Inflammatory macrophage (primary cell): ENCODE measurements at places on chromosomes 1 and 21.

GRCh38 chr21:38956007-38956406 is 150.3 kb downstream of the ETS2 start:
- peak; percentile 15 for DNase-seq

- peak; percentile 61 for DNase-seq
These were observed at the start of gene IGSF8 for GRCh38 chr1:160097911-160098851. IGSF8 (minus strand) TSS chr1:160098619; CDS start chr1:160098472, 147 bp downstream.

- no peak for DNase-seq
These were observed 605.8 kb downstream of the PTPRU start for GRCh38 chr1:29842130-29842529.

DNA sequence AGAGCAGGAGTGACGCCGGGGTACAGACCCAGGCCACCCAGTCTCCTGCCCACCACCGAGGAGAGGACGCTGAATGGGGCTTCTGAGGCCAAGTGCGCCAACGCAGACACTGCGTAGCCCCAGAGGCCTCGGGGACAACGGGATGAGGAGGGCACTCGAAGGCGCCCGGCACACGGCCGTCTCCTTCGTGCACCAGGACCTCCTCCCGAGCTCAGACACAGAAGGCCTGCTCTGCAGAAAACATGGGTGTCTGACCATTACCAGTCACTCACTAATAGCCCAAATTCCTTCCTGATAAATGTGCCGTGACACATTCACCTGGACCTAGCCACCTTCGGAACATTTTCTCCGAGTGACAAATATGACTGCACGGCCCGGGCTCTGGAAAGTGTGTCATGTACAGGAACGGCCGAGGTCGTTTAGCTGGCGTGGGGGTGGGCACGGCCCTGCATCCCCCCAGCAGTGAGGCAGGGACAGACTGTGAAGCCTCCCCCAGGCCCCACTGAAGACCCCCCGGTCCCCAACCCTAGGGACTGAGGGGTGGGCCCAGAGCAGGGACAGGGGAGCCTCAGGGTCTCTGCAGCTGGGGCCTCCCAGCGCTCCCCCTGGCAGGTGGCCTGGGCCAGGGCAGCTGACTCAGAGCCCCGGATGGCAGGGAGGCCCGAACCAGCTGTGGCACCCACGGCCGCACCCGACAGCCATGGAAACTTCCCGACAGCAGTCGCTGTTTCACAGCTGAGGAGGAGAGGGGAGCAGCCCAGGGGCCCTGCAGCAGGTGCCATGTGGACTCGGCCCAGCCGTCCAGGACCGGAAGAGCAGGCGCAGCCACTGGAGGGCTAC is 16.7 kb upstream of the COL6A2 start:
- DNase-seq = no peak

- no peak for DNase-seq
These were observed 4.3 kb downstream of the OLIG2 start for GRCh38 chr21:33029975-33030461.

DNA sequence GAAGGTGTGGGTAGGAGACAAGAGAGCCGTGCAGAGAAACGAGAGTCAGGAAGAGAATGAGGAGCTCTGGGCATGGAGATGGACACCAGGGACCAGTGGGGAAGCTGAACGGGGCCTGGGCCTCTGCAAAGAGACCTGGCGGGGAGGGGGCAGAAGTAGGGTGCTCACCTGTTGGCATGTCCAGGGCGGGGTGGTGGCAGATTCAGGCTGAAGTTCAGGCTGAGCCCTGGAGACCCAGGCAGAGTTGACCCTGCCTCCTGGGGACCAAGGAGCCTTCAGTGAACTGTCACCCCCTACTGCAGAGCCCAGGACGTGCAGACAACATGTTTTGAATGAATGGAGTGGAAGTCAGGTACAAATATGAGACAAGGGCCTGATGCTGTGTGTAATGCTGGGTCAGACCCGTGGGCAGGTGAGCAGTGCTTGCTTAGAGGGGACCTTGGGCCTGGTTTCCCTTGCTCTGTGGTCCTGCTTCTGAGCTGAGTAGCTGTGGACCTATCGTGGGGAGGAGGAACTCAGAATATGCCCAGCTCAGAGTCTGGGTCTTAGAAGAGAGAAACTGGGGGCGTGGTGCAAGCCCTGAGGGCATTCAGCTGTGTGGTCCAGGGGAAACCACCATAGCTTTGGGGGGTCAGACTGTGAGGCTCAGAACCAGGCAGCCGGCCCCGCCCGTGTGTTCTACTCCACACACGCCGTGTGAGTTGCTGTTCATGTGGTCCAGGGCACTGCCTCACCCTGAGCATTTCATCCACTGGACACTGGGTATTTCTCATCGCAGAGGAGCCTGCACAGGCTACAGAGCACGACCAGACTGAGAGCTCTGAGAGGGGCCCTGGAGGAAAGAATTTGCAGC is 21.3 kb upstream of the UMODL1 start:
- no peak for DNase-seq

DNA sequence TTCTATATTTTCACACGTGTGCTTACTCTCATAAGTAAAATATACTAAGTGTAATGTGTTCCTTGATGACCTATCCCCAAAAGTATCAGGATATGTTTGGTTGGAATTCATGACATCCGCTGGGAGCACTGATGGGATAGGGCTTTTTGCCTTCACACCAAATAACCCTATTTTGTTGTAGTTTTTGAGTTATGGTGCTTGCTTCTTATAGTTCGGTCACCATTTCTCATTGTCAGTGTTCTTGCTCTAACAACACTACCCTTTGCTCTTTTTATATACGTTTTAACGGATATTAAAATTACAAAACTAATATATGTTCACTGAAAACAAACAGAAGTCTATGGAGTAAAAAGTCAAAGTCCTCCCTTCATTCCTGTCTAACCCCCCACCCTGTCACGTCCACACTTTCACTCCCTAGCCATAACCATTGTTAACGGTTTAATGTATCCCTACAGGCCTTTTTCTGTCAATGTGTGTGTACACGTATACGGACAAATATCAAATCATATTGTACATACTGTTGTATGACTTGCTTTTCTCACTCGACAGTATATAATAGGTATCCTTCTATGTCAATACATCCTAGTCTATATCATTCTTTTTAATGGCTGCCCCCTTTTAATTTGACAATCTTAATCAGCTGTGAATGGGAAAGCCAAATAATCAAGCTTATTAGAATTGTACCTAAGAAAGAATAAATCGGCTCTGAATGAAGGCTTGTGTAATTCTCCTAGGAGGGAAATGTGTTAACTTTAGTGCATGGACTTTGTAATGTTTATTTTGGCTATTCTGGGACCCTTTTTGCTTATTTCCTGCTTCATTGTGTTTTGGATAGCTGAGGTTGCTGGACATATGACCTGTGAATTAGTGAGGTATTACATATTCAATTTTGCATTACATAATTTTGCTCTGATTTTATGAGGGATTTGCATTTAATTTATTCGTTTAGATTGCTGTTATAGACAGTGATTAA is 3.5 kb upstream of the RNF220 start:
- no peak for DNase-seq

DNA sequence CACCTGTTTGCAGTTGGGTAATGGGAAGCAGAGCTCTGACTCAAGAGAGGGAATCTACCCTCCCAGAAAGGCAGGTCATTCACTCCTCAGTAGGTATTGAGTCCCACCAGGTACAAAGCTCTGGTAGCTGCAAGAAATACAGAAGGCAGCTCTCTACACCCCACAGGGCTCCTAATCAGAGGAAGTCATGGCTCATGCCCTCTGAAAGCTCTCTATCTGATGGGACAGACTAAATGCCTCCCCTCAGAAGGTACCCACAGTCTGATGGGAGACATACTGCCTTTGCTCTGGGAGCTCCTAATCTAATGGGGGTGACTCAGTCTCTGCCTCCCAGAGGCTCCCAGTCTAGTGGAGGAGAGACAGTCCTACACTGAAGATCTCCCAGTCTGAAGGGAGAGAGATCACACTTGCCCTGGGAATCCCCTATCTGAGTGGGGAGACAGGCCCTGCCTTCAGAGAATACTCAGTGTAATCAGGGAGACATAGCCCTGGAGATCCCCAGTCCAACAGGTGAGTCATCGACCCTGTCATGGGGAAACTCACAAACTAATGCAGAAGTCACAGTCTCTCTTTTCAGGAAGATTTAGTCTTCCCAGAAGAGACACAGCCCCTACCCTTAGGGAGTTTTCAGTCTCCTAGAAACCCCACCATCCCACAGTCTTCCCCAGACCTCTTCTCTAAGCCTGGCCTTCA is 23.7 kb downstream of the CAMK1G start:
- peak; percentile 85 for DNase-seq

- DNase-seq = peak; percentile 76
These were observed 977 bp downstream of the TRAF3IP3 start for GRCh38 chr1:209756615-209757445.

GRCh38 chr21:32728456-32728839 is 635 bp upstream of the SYNJ1 start:
- DNase-seq = no peak

GRCh38 chr1:212728606-212729005 is 29.0 kb upstream of the BATF3 start:
- DNase-seq = no peak

- DNase-seq = no peak
These were observed 36.6 kb downstream of the XCL1 start for GRCh38 chr1:168613038-168613451.
